ENCODE measurements at places on chromosomes 4 and X.

DNA sequence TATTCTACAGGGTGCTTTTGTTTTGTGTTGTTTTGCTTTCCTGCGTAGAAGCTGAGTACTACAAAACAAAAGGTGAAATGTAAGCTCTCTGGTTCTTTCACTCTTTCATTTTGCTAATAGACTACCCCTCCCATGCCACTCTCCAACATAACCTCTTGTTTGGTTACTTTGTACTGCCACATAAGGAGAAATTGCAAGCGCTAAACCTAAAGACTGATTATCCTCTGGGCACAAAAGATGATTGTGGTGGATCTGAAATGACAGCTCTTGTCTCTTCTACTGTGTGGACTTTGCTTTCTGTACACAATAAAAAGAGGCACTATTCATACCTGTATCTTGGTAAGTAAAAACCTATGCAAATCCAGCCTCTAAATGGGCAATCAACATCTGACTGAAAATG, 5.3 kb downstream of the MBNL3 start:
- DNase-seq, result no peak

DNA sequence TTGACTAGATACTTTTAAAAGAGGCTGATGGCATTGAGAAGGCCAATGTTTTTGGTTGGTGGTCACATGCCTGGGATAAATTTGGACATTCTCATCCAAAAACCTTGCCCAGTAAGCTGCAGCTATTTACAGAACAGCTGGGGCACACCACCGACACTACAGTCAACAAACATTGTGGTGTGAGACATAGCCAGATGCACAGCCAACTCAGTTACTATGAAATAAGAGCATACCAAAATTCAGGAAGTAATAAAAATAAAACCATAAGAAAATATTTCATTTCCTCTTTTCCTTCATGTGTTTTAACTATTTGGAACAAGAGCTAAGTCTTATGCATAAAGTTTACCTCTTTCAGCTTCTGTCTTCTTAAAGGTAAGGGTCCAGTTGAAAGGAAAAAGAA, 8.8 kb downstream of the PPM1K start:
- no peak for DNase-seq

GRCh38 chr4:73674451-73674919, 54.2 kb upstream of the RASSF6 start:
- no peak for DNase-seq

DNA sequence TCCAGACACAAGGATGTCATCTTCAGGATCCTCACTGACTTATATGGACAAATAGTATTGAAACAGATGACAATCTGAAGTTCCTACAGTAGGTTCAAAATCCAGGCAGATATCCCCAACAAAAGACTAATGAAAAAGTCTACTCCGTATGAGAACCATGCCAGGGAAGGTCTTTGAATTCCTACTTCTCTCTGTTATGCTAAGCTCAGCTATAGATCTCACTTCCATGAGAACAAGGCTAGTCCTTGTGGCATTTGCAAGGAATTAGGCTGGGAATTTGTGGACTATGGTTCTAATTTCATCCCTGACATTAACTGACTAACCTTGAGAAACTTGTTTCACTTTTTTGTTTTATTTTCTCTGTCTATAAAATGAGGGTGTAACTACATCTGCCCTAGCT, 229.8 kb downstream of the IL1RAPL2 start:
- DNase-seq, result no peak

DNA sequence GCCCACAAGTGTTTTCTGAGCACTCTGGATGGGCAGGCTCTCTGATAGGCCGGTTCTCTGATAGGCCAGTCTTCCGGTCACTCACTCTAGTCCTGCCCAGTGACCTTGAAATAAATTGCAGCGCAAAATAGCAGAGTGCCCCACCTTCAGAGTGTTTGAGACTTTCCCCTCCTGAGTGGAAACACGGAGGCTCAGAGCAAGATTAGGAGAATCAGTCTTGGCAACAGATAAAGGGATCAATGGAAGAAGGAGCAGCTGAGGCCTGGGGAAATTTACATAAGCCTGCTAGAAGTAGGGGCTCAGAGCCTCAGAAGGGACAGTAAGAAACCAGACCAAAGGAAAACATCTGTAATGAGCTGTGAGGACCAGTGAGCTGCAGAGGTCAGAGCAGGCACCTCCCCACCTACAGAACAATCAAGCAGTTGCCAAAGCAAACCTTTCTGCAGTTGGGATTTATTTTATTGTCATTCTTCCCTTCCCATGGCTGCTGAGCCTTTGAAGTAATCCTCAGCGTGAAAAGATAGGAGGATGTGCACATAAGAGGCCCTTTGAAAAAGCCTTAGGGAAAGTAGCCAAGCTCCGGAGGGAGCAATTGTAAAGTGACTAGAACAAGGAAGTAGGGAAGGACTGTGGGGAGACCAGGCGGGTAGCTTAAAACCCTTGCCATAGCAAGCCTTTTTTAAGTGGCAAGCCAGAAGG, 89.1 kb upstream of the TSPAN5 start:
- DNase-seq, result no peak

DNA sequence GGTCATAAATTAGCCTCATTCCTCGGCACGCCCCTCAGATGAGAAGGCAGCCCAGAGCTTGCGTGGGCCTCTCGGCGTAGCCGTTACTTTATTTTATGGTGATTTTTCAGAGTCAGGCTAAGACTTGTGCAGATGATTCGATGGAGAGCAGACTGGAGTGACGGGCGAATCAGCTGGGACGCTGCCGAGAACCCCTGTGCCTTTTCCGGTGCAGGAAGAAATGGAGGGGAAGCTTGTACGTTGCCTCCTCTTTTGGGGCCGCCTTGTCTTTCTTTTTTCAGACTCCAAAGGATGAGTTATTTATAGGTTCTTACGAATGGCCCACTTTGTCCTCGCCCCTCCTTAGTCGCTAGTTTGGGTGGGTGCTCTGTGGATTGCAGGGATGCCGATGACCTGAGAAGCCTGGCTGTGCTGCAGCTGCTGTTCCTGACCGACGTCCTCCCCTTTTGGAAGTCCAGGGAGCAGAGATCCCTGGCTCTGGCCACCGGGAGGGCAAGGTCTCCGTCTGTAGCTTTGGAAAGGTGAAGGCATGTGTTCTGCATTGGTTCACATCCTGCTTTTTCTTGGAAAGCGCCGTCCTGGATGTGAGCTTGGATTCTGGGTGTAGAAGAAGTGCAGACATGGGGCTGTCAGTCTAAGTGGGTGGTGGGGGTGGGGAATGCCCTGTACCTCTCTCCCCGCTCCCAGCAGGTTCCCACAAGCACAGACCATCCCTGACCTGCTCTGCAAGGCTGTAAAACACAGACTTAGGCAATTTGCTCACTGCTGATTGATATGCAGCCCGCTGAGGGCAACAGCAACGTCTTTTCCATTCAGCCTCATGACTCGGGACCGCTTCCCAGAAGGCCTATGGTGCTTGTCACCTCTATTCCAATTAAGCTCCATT, 9.3 kb downstream of the SORCS2 start:
- DNase-seq, result no peak
